Left hindlimb (tissue), 1 donor: ENCODE measurements at places on chromosomes 5 and 9.

- DNase-seq: no peak
These were observed 115.3 kb upstream of the CDKN2B start for GRCh38 chr9:22124263-22125011.

GRCh38 chr5:35313291-35313690 is 83.0 kb upstream of the PRLR start:
- DNase-seq: no peak

DNA sequence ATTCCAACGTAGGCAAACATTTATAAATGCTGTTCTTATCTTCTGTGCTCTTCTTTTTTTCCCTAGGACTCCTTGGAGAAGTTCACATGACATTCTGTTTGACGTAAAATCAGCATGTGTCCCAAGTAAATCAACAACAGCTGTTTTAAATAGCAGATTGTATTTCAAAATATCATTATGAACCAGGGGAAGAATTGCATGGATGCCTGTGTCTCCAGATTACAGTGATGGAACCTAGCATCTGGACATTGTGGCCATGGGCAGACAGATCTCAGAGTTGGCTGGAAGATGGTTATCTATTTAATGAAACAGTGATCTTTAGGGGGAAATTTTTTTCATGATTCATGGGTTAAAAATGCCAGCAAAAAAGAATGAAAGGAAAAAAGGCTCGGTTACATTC is 222.0 kb downstream of the MAN2A1 start:
- DNase-seq: no peak

DNA sequence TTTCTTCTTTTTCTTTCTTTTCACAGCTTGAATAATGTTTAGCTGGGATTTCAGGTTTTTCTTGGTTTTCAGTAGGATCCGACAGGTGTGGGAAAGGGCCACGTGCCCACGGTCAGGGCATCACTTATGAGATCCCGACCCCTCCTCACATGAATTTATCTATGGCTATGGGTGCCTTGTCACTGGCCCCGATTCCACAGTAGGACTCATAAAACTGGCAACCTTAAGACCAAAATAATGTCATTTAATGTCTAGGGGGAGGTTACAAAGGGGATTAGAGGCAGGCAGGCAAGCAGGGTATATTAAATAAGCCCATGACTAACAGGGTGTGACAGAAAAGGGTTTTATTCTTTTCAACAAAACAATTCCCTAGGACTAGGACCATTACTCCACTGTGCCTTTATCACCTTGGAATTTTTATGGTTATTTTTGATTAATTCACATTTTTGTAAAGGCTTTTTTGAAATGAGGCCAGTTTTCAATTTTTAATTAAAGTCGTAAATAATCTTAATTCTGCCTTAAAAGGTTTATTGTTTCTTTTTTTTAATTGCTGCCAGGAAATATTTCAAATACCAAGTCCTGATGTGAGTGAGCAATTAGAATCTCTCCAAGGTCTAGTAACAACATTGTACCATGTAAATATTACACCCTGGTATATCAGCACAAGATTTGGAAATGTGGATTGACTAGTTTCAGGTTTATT is 370.4 kb downstream of the GLIS3 start:
- DNase-seq: no peak

DNA sequence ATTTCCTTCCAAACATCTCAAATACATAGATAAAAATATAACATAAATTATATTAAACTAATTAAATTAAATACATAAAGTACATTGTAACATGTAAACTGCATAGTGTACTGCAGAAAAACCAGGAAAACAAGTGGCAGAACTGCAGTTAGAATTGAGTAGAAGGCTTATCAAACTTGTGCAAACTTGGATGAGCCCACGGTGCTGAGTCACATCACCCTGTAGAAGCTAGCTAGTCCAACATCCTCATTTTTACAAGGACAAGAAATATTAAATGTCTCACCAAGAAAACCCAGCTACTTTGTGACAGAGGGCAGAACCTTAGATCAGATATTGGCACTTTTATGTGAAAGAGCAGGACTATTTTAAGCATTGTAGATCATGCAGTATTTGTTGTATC is 807.9 kb upstream of the NUDT12 start:
- DNase-seq: no peak

DNA sequence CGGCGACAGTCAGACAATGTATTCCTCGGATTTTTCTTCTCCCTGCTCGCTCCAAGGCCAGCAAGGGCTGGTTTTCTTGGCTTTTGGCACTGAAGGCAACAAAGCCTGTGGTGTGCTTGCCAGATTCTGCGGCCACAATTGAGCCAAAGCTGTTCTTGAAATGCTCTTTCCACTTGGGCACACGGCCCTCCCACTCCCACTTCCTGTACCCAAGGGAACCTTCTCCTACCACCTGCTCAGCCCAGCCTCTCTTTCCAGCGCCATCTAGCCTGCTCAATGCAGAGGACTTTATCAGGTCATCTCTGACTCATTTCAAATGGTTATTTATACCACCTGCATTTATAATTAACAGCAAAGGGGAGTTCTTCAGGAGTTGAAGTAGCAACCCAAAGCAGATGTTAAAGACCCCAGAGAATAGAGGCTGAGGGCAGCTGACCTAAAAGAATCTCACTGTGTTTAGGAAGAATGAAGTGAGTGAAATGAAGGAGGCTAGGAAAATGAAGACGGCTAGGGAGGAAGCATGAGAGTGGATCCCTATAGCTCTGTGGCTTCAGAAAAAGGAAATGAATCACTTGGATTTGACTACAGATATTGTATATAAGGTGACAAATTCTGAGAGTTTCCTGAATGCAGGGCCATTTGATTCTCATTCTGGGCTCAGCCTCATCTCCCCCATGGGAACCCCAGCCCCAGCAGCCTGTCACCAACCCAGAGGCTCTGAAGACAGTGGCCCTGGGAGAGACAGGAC is 439.0 kb downstream of the ENC1 start:
- DNase-seq: peak; percentile 46

- no peak for DNase-seq
These were observed 30.1 kb downstream of the NDUFS6 start for GRCh38 chr5:1831257-1831656.

GRCh38 chr5:149654231-149654630 is 72.9 kb downstream of the ARHGEF37 start:
- DNase-seq: no peak

GRCh38 chr5:65696892-65697291 is 25.0 kb downstream of the SGTB start:
- DNase-seq: no peak

DNA sequence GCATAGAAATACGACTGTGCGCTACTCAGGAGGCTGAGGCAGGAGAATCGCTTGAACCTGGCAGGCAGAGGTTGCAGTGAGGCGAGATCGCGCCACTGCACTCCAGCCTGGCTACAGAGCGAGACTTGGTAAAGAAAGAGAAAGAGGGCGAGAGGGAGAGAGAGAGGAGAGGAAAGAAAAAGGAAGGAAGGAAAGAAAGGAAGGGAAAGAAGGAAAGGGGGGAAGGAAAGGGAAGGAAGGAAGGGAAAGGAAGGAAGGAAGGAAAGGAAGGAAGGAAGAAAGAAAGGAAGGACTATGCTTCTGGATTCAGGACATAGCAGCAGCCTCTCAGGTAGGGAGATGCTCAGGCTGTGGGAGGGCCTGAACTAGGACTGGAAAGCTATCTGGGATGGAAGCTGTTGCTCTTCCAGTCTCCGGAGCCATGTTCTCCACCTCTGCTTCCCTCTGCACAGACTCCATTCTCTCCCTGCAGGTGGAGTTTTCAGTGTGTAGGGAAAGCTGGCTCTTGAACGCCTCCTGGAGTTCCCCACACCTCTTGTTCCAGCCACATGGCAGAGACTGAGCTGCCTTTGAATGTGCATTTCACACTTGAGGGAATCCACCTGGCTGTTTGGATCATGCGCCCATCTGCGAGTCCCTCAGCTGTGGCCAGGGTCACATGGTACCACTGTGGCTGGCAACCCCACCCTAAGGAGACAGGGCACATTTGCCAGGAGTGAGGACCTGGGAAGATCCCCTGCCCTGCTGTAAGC is 9.1 kb downstream of the SWI5 start:
- DNase-seq: no peak

DNA sequence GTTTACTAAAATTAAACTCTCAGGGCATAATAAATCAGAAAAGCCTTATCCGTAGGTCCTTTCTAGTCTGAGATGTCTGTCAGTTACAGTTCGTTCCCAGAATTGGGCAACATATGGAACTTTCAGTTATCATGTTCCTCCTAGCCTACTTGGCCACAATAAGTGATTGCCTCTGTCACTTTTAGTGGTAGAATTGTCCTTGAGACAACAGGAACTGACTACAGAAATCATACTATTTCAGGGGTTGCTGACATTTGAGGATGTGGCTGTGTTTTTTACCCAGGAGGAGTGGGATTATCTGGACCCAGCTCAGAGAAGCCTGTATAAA is 956 bp downstream of the ZNF189 start:
- no peak for DNase-seq

DNA sequence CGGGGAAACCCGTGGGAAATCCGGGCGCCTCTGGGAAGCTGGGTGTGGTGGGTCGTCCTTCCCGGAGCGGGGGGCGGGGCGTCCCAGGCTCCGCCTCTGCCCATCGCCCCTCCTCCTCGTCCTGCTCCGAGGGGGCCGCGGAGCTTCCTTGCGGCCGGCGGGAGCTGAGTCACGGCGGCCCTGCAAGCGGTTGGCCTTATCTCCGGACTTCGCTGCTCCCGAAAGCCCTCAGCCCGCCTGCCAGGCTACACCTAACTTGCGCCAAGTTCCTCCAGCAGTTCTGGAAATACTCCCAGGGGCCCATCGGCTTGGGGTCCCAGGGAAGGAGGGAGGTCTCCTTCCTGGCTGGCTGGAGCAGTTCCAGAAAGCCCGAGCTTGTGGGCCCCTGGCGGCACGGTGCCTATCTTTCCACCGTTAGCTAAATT is 54.1 kb upstream of the CDKN2AIPNL start:
- DNase-seq: peak; percentile 79

DNA sequence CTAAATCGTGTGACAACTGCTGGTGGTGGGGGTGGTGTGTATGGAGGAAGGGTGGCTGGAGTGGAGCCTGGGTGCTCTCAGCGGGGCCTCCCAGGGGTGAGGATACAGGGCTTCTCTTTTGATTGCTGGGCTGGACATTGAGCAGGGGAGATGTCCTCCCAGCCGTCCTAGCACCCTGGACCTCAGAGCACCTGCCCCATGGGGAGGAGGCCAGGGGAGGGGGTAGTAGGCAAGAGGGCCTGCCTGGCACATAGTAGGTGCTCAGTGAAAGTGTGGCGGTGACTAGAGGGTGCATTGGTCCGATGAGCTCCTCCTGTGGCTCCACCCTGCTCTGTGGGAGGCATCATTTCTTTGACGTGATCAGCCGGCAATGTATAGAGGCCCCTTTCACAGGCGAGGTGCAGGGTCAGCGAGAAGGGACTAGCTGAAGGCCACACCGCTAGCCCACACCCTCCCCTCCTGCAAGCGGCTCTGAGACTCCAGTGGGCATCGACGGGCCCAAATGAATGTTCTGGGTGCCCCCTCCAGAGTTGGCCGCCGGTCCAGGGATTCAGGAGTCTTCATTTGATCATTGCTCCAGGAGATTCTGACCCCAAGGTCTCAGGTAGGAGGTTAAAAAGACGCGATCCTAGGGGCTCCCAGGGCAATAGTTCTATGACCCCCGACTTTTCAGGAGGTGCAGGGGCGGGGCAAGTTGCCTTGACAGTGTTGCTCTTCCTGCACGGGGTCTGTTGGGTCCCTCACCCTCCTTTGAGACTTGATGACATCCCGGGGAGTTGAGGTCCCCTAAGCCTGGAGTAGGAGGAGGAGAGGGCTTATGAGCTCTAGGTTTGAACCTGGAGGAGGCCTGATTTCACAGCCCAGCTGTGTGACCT is 255.5 kb downstream of the PBX3 start:
- DNase-seq: no peak
